ENCODE measurements at places on chromosomes 5 and 9. TPM values are rescaled to one million over a fixed set of nuclear protein-coding genes. Genes with fewer than 3 reads are reported as not detected.

MARCHF11 gene
- not detected for total RNA-seq

DNA sequence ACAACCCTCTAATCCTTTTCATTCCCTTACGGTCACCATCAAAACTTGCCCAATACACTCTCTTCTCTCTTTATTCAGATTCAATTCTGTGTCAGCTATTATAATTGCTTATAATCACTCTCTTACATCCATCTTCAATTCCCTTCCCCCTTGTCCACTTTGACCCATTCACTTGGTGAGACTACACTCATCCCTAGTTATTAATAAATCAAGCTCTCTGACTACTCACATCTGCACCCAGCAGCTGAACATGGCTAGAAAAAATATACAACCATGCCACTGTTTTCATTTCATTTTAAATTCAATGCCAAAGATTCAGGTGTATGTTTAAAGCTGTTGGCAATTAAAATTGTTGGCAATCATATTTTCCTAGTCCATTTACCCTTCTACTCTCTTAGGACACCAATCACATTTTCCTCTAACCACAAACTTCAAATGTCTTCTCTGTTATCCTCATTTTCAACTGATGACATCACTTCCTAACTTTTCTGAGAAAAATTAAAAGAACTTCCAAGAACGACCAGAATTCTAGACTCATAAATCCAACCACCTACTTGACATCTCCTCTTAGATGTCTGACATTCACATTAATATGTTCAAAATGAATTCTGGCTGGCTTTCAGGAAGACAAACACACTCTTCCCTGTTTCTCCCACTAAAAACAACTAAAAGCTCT, 5.5 kb downstream of the C5orf15 start:
- no peak for DNase-seq

- no peak for DNase-seq
These were observed 300.4 kb downstream of the DTWD2 start for GRCh38 chr5:118687661-118688621.

ASS1 gene
- 92.6 TPM for total RNA-seq

SYNPO gene
- total RNA-seq = 8.2 TPM

- no peak for DNase-seq
These were observed 147.1 kb downstream of the ZNF608 start for GRCh38 chr5:124599028-124599973.

GRCh38 chr5:27472871-27473270, 434.5 kb upstream of the CDH9 start:
- DNase-seq = no peak

FOXI1 gene
- total RNA-seq = not detected

ACER2 gene
- 4.3 TPM for total RNA-seq

GRCh38 chr5:62115014-62115413, 191.0 kb upstream of the KIF2A start:
- DNase-seq = no peak

MARVELD2 gene
- 21.6 TPM for total RNA-seq

MCIDAS gene
- 6.4 TPM for total RNA-seq

PCDHB15 gene
- 0.07 TPM for total RNA-seq
